ENCODE measurements at places on chromosomes 7 and 10. TPM values are rescaled to one million over a fixed set of nuclear protein-coding genes. Genes with fewer than 3 reads are reported as not detected.

GNGT1 gene
- total RNA-seq: not detected

- peak; percentile 98 for DNase-seq
These were observed 24.6 kb upstream of the ASL start for GRCh38 chr7:66050990-66051448.

DNA sequence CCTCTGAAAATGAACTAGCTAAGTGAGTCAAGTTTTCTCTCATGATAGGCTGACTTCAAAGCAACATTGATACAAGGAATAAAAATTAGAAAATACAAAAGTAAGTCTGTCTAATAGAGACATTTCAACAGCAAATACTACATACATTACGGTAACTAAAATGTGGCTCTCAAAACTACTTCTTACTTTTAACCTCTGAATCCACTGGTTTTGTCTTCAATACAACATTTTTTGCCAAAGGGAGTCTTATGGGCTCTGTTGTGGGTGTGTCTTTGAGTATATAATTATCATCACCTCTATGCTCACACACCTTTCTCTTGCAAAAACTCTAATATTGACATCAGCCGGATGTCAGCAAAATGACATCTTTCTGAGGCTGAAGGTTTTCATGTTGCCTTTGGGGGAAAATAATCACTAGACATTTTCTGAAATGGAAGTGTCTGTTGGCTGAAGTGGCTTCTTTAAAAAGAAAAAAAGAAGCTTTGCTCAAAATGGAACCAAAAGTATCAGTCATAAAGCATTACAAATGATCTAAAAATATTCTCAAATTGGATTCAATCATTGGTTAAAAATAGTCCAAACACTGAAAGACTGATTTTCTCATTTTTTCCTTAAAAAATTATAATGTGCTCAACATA lies 41.8 kb upstream of the FAM133B start:
- no peak for DNase-seq

GRCh38 chr10:28135258-28135657 lies 136.4 kb upstream of the ODAD2 start:
- DNase-seq: no peak

GRCh38 chr7:92245487-92246359 lies at the start of the genes ANKIB1 and KRIT1:
TSS of gene ANKIB1 (plus strand) at chr7:92245974. CDS start at chr7:92294979, 49,005 bp downstream.
TSS of gene KRIT1 (minus strand) at chr7:92245914. CDS start at chr7:92242135, 3,779 bp downstream.
- peak; percentile 80 for DNase-seq

DNA sequence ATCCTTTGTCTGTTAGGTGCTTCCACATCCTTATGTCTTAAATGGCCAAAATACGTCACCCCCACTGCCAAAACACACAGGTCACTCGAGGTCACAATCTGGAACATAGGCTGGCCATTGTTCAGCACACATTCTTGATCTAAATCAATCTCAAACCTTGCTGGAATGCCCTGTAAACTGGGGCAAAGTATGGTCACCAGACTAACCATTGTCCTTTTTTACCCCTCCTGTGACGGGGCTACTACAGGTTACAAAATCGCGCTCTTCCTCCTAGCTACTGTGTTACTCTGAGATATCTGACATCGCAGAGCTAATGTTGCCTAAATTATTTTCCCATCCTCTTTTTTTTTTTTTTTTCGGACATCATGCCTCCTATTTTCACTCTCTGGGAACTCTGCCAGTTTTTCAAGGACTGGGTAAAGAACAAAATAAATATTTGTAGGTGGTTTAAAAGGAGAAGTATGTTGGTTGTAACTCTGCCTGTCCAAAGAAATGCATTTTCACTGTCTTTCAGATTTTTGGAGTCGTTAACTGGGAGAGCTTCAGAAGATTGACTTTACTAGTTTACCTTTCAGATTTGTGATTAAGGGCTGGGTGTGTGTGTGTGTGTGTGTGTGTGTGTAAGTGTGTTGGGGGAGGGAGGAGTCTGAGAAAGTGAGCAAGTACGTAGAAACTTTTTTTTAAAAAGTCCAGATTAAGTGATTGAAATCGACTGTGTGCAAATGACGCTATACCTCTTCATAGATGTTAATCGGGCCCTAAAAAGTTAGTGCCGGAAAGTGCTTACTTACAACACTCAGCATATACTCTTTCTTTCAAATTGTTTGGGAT lies 942 bp upstream of the KIAA1217 start:
- DNase-seq: no peak
